ENCODE measurements at places on chromosomes 4 and X.

DNA sequence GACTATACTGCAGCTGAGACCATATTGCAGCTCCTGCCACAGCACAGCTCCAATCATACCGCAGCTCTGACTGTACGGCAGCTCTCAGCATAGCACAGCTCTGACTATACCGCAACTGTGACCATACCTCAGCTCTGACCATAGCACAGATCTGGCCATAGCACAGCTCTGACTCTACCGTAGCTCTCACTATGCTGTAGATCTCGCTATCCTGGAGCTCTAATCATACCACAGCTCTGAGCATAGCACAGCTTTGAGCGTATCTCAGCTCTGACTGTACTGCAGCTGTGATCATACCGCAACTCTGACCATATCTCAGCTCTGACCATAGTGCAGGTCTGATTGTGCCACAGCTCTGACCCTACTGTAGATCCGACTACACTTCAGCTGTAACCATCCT, 139.2 kb downstream of the ASMT start:
- no peak for DNase-seq

- no peak for DNase-seq
Observed at GRCh38 chr4:173343832-173344397, 9.8 kb upstream of the HMGB2 start.

DNA sequence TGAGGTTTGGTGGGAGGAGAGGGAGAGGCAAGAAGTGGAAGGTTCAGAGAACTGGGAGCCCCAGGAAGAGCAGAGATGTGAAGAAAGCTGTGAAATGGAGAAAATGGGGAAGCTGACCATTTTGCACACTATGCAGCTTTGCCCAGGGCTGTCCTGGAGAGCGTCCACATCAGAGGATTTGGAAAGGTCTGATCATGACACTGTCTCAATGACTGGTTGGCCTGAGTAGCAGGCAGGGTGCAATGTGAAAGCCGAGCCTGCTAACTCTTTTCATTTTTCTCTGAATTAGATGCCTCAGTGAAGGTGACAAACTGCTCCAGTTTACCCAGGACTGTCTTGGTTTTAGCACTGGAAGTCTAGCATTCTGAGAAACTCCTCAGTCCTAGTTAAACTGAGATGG, 330.1 kb upstream of the RPS6KA3 start:
- DNase-seq: no peak

- DNase-seq: peak; percentile 20
Observed at GRCh38 chrX:107729558-107730297, 45.9 kb downstream of the TSC22D3 start.

- DNase-seq: no peak
Observed at GRCh38 chr4:83748711-83749110, 212.8 kb downstream of the GPAT3 start.

DNA sequence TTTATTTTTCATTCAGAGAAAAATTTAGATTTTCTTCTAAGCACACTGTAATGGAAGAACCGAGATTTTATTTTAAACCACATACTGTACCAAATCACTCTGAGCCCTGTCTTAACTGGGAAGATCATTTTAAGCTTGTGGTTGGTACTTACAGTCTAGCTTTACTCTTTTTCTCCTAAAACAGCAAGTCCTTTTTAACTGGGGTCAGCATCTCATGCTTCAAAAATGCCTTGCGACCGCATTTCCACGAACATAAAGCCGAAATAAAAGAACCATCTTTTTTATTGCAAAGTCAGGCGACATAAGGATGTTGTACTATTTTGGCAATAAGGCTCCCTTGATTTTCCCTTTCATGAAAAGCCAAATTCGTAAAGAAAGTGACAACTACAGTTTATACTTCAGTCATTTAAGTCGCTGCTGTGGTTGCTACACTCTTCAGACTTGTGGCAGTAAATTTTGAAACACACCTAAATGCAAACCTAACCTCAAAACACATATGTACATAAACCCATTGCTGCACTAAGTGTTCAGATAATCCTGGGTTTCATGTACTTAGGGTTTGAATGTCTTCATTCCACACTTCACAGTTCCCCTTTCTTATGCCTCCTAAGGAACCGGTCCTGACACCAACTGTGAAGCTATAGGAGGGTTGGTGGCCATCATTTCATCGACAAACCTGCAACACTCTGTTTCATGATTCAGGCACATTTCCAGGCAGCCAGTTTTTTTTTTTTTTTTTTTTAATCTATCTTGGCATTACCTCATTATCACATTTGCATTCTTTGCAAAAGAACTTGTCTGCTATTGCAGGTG, 3.0 kb downstream of the STOX2 start:
- DNase-seq: no peak

DNA sequence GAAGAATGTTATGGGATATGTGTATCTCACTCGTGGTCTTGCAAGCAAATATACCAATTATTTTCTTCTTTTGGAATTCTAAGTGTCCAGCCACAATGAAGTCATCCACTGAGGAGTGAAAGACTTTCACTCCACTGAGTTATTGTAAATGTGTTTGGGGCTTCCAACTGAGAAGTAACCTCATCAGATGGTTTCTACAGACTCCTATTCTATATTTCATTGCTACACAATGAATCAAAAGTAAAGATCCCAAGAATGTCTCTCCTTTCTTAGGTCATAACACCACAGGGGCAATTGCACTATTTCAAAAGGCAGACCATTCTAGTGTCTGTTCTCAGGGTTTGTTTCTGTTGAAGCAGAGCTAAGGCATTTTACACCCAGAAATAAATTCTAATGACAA, 12.3 kb upstream of the VCX2 start:
- no peak for DNase-seq

GRCh38 chr4:125736057-125736456, 421.3 kb downstream of the FAT4 start:
- no peak for DNase-seq
